ENCODE measurements at places on chromosomes 12 and 14.

- DNase-seq = no peak
Measured at GRCh38 chr14:97413966-97414717, 617.0 kb downstream of the VRK1 start.

DNA sequence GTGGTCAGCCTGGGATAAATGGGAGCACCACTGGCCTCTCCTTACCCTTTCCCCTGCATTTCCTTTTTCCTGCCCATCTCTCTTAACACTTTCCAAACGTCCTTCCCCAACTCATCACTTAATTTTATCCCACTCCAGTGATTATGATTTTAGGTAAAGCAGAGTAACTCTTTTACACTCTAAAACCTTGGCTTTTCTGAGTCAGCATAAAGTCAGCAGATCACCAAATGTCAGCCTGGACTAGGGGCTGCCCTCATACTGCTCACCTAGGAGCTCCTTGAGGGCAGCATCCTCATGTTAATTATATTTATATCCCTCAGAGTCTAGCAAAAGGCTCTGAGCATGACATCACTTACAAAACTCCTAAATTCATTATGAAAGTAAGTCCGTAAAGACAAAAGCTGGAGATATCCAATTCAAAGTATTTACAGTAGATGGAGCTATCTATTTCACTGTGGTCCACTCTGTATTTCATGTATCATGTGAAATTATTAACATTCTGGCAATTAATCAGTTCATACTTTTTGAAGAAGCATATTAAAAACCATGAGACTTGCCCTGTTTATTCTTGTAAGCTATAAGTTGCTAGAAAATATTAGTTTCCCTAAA, 17.0 kb upstream of the DICER1 start:
- no peak for DNase-seq

DNA sequence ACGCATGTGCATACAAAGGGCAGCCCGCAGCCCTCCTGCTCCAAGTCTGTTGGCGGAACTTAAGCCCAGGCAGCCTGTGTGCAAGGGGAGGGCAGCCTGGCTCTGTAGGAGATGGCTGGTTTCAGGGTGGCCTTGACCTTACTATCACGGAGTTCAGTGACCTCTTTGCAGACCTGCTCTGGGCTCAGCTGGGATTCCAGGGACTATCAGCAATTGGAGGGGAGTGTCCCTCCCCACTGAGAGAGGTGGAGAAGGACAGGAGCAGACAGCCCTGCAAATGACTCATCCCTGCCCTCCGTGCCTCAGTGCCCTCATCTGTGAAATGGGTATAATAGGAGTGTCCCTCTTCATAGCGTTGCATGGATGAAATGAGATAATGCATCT, 66.2 kb upstream of the DLK1 start:
- no peak for DNase-seq

- no peak for DNase-seq
Measured at GRCh38 chr12:14558473-14558959, 9.2 kb downstream of the PLBD1 start.

- DNase-seq = no peak
Measured at GRCh38 chr12:123928274-123928865, 44.3 kb downstream of the CCDC92 start.

DNA sequence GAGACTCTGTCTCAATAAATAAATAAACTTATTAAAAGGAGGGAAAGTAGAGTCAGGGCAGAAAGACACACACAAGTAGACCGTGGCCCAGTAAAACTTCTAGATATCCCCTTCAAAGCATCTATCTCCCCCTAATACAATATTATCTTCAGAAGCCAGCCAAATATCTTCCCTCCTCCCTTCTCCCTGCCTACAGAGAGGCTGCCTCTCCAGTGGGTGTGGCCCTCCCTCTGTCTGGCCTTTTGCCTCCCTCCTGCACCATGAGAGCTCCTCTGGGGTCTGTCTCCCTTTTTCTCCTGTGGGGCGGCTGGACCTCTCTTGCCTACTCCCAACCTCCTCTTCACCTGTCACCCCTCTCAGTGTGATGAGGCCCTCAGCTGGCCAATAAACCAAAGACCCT, 139.2 kb downstream of the EGLN3 start:
- no peak for DNase-seq

DNA sequence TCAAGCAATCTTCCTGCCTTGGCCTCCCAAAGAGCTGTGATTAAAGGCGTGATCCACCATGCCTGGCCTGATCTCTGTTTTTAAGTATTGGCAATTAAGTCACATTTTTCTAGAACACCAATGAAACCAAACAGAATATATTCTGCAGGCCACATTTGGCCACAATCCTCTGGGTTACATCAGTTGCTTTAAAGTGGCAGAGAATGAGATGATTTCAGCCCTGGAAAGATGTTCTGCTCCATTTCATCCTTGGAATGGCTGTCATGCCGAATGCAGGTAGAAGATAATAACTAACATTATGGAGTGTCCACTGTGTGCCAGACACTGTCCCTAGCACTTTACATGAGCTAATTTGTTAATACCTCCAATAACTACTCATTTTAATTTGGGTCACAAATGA, 154.4 kb downstream of the PTPN11 start:
- DNase-seq = no peak
